Motor neuron (in vitro differentiated cells): ENCODE measurements at places on chromosomes 16 and 17.
A peak's percentile ranks its signal among the peaks of the same experiment; 100 is the strongest.

- ATAC-seq = no peak
Measured at GRCh38 chr16:28082624-28083023, 19.1 kb upstream of the GSG1L start.

- ATAC-seq = no peak
Measured at GRCh38 chr17:76357597-76358158, 4.0 kb upstream of the PRPSAP1 start.

- no peak for ATAC-seq
Measured at GRCh38 chr16:75230471-75231110, 11.8 kb downstream of the CTRB1 start.

- ATAC-seq = peak; percentile 88
Measured at GRCh38 chr17:82494236-82495055, 25.1 kb upstream of the FOXK2 start.

DNA sequence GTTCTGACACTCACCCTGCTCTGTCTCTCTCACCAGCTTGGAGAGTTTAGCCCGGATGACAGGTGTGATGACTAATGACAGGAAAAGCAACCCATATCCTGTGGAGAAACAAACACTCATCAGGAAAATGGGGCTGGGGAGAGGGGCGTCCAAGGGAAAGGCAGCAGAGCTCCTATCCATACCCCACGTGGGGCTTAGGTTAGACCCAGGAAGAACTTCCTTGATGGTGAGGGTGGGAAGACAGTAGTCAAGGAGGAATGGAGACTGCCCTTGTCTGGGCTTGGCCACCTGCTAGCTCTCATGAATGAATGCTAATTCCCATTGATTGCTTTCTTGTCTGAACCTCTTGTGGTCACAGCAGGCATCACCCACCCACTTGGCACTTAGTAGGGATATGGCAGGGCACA is 3.8 kb downstream of the SLC46A1 start:
- no peak for ATAC-seq

DNA sequence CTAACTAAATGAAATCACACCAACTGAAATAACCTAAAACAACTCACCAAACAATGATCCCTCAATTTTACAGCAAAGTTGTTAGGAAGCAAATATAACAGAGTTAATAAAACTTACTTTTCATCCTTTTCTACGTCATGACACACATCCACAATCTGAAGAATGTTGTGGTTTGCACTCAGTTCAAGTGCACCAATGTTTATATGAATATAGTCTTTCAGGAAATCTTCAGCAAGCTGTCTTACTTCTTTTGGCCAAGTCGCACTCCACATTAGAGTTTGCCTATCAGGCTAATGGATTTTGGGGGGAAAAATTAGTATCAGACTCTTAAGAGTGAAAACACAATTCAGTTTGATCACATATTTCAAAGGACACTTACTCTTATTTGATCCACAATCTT is 3.3 kb downstream of the DDX5 start:
- no peak for ATAC-seq

DNA sequence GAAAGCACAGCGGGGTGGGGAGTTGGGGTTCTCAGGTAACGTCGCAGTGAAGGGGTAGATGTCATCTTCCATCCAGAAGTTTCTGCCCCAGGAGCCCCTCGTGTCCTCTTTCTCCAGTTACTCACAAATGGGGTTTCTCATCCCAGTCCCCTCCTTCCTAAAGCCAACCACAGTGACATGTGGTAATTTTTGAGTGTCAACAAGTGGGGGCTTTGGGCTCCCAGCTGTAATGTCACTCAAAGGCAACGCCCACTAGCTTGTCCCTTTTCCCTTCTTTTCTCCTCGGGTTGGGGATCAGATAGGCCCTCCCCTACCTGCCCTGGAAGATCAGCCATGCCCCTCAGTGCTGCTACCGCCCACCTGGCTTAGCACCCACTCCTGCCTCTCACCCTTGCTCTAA is 14.4 kb downstream of the IRX5 start:
- ATAC-seq = no peak

GRCh38 chr17:39562976-39563375 is 44.7 kb downstream of the NEUROD2 start:
- no peak for ATAC-seq

- no peak for ATAC-seq
Measured at GRCh38 chr16:85274924-85275323, 162.7 kb upstream of the CIBAR2 start.

DNA sequence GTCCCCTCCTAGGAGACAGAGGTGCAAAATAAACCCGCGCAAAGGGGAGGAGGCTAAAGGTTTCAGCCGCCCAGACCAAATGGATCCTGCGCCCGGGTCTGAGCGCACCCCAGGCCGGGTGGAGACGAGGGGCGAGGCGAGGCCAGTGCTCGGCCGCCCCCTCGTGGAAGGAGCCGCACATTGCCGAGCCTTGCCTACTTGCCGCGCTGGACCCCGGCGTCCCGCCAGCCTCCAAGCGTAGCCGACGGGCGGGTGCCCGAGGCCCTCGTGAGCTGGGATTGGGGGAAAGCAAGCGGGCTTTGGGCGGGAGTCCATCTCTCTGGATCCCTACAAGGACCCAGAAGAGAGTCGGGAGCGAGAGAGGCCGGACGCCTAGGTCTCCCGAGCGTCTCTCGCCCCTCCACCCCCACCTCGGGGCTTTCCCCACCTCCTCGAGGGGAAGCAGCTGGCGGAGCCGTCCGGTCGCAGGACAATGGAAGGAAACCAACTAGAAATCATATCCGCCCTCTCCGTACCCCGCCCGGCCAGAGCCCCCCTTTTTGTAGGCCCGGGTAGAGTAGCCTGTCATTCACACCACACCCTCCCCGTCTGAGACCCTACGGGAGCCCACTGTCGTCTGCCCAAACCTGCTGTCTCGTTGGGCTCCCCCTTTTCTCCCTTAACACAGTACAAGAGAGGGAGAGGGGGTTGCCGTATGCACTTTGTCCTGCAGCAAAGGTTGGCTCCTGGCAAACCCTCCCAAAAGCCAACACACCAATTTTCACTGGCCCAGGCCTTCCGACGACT is 664 bp upstream of the BCL6B start:
- ATAC-seq = peak; percentile 79

DNA sequence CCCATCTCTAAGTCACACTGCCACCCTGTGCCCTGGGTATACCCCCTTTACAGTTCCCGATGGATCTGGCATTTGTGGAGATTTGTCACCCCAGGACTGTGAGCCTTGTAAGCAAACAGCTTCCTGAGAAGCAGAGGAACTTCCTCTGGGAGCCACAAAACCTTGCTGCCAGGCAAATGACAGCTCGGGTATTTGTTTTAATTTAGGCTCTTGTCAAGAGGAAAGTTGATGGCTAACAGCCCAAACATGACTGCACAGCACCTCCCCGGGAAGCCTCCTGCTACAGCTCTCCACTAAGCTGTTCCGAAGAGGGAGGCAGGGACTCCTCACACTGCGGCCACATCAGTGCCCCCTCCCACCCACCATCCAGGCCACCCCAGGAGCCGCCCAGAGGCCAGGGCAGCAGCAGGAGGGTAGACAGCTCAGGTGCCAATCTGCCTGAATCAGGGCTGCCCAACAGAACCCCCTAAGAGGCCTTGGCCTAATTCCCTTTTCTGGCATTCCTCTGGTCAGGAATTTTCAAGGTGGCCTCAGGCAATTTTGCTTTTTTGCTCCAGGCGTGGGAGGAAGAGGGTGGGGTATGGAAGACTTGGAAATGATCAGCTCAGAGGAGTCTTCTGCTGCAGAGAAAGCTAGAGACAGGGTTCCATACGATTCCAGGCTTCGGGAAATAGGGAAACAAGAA is 2.6 kb downstream of the ABR start:
- ATAC-seq = no peak

- peak; percentile 11 for ATAC-seq
Measured at GRCh38 chr16:278863-279366, 1.5 kb upstream of the ARHGDIG start.

GRCh38 chr17:5468075-5468473 is 708 bp downstream of the DHX33 start:
- ATAC-seq = peak; percentile 23

DNA sequence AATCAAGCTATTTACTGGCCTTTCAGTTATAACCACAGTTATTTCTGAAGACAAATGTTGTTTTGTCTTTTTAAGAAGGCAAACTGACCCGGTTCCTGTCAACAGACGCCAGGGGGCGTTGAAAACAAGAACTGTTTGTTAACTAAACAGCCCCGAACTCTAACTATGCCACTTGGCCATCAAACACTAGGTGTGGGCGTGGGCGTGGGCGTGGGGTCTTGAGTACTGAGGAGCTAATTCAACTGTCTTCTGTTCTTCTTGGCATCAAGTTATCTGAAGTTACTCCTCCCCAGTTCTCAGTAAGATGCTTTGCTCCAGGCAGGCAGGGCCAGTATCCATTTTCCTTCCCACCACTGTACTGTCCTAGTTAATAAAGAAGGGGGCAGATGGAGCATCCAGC is 63.3 kb upstream of the MTMR4 start:
- no peak for ATAC-seq

- no peak for ATAC-seq
Measured at GRCh38 chr16:9091867-9092281, 430 bp downstream of the HAPSTR1 start.

GRCh38 chr16:49617710-49618330 is 238.1 kb downstream of the ZNF423 start:
- ATAC-seq = no peak

DNA sequence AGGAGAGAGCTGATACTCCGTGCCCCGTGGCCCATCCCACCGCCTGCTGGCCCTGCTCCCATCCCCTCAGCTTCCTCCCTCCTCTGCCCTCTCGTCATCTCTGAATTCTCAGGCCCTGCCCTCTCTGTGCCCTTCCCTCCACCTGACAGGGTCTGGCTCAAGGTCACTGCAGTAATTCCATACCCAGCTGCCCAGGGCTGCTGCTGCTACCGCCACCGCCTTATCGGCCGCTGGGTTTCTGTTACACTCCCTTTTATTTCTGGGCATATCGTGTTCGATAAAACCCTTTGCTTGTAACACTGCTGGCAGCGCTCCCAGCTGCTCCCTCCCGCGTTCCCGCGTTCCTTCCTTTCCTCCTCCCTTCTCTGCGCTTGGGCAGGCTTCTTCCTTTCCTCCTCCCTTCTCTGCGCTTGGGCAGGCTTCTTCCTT is 1.2 kb downstream of the EPN3 start:
- peak; percentile 73 for ATAC-seq

GRCh38 chr17:43020789-43021740 is 1.1 kb downstream of the VAT1 start:
- ATAC-seq = peak; percentile 34

DNA sequence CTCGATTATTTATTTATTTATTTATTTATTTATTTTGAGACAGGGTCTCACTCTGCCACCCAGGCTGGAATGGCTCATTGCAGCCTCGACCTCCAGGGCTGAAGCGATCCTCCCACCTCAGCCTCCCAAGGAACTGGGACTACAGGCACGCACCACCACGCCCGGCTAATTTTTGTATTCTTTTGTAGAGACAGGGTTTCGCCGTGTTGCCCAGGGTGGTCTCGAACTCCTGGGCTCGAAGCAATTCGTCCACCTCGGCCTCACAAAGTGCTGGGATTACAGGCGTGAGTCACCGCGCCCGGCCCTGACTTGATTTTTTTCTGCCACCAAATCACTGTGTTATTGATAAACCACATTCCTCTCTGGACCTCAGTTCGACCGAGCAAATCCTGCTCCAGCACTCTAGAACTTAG is 758 bp upstream of the RPL23A start:
- ATAC-seq = no peak

DNA sequence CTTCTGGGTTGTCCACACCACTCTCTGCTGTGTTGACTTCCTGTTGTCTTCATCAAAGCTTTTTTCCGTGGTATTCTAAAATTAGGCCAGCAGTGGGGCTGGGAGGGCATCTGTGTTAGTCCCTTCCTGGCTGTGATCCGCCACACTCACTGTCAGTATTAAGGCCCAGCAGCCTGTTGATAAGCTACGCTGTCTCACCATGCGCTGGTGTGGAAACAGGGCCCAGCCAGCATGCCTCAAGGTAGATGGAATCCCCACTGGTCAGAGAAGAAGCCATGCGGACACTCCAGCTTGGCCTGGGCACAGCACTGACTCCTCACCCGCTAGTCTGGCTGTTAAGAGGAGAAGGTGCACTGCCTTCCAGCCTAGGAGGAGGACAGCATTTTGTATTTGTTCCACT is 11.4 kb downstream of the CDR2L start:
- ATAC-seq = no peak

DNA sequence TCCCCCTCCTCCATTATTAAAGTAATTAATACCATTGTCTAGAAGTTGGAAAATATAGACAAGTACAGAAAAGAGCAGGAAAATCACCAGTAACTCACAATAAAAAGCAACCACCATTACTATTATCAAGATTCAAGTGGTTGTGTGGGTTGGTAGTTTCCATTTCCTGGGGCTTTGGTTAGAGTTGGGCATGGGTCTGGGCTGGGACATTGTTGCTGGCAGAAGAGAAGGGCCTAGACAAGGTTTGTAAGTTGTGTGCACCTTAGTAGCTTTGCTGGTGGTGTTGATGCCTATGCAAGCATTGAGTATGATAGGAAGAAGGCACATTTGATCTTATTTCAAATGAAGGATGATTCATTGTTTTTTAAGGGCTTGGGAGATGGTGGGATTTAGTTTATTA is 25.4 kb upstream of the NFATC3 start:
- no peak for ATAC-seq

DNA sequence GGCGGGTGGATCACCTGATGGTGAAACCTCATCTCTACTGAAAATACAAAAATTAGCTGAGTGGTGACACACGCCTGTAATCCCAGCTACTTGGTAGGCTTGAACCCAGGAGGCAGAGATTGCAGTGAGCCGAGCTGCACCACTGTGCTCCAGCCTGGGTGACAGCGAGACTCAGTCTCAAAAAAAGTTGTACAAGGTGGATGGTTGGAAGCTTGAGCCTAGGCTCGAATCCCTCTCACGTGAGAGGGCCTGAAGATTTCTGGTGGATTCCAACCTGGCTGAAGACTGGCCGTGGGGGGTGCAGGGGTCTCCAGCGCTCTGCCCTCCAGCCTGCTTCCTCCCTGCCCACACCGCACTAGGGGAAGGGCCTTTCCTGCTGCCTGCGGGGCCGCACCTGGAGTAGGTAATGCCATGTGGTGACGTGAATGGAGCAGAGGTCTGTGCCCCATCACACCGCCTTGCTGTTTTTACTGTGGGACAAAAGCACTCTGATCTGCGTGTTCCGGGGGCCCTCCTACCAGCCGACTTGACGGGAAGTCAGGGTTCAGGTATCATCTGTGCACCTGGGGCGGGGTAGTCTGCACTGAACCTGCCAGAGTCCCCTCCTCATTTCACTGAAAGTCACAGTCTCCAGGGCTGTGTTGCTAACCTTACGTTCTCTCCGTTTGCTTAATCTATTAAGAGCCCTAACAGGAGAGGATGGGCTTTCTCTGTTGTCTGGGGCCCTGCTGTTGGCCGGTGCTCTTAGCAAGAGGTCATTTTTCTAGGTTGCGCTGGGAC is 4.2 kb downstream of the RPL13 start:
- ATAC-seq = no peak
